ENCODE measurements at places on chromosomes 7 and 10.

GRCh38 chr7:139855498-139856270, 26.6 kb downstream of the TBXAS1 start:
- no peak for DNase-seq

DNA sequence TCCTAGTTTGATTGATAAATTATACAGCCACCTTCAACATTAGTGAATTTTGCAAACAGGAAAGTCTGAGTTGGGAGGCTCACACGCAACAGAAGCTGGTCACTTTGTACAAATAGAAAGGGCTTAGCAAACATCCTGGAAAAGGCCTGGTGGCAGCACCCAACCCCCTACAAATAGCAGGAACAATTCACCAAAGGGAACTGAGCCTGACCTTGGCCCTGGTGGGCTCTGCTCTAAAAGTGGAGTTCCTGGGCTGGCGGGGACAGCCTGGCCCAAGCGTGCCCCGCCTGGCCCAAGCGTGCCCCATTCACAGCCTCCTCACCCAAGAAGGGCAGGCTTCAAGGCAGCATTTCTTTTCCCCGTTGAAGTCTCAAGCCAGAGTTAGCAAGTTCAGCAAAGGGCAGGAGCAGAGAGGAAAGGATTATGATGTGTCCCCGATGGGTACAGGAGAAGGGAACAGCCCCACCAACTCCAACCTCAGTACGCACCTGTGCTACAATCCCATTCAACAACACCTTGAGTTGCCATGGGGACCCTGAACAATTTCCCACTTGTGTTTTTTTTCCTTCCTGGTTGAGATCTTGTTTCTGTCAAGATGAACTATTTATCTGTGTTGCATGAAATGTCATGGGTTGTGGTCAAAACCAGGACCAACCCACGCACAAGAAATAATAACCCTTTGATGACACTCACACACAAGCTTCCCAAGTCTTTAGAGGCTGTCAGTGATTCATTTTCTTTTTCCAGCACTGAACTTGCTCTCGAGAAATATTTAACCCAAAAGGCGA, 43.4 kb downstream of the RGS10 start:
- no peak for DNase-seq

GRCh38 chr7:105210721-105211205, 178.0 kb downstream of the SRPK2 start:
- no peak for DNase-seq

DNA sequence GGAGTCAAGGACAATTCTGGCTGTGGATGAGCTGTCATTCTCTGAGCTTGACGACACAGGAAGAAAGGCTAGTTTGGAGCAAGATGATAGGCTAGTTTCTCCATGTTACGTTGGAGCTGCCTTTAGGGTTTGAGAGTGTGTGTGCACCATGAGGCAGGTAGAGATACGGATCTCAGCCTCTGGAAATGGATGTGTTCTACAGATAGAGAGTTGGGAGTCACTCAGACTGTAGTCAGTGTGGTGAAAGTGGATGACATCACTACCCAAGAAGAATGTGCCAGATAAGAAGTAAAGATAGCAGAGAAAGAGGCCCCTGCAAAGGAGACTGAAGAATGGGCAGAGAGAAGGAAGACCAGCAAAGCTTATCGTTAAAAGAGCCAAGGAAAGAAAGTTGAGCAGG, 42.4 kb downstream of the PNLIPRP3 start:
- DNase-seq = no peak

DNA sequence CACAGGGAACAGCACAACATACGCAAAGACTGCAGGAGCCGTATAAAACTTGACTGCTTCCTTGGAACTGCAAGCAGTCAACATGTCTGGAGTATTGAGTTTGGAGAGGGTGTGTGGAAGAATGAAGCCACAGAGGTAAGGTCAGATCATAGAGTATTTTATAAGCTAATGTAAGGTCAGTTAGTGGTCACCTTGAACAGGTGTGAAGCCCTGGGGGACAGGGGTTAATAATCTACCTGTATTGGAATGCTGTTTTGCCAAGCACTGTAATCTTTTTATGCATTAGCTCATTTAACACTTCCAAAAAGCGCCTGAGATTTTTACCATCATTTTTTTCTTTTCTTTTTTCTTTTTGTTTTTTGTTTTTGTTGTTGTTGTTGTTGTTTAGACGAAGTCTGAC, 23.1 kb downstream of the PLAU start:
- no peak for DNase-seq

DNA sequence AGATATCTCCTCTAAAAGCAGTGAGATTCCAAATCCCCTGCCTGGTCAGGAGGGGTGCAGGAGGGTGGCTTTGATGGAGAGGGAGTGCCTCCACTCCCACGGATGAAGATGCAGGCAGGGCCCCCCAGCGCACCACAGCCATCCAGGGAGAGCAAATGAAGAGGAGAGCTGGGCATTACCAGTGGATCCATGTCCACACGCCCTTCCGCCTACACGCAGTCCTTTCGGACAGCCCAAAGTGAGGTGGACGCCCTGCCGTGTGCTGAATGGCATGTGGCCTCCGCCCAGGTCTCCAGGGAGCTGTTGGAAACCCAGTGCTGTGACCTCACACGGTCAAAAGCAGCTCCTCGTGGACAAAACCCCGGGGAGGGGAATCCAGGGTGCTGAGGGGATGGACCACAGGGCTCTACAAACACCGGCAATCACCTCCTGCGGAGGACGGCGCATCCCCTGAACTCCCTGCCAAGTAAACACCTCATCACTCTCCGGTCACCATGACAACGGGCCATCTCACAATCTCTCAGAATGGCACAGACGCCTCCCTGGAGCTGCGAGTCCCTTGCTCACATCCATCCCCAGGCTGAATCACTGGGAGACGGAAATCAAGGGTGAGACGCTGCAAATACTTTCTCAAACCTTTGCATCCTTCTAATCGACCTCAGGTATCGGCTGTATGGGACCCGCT, 35.0 kb upstream of the DNAAF5 start:
- DNase-seq = no peak

GRCh38 chr7:50673096-50673495, 107.9 kb upstream of the DDC start:
- DNase-seq = no peak

DNA sequence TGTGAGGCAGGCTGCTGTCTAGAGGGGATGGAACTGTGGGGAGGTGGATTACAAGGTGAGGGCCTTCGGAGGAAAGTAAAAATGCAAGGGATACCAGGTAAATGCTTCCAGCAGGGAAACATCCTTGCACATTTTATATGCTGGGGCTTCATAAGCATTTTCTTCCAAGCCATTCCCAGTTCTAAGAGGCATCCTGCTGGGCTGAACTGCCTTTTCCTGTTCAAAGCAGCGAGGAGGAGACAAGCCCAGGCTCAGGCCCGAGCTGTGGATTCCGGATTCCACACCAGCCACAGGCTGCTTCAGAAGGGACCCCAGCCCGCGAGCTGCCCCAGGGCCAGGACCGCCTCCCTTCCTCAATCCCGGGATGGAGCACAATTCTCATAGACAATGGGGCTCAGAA, 249.7 kb downstream of the TNS3 start:
- no peak for DNase-seq

DNA sequence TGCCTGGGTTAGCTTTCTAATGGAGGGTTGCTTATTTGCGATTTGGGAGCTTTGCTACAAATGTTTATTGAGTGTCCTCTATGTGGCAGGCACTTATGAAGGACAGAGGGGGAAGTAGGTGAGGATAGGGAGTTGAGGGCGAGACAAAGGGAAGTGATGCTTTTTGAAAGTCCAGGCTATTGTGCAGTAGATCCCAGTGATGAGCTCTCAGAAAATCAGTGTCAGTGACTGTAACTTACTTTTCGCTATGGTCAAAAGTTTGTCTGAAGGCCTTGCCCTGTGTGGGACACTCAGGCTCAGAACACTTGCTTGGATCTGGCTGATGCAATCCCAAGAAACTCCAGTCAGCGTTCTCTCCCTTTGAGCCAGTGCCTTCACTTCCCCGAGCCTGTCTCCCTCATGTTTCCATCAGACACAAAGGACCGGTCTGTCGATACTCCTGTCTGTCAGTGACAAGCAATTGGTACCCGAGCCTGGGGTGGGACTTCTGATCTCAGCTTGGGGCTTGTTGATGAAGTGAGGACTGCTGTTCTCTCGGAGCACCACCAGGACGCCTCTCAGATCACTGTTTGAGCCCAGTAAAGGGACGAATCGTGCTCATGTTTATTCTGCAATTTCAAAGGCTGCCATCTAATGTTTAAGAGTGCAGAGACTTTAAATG, 63.1 kb upstream of the SORCS3 start:
- no peak for DNase-seq

- no peak for DNase-seq
Measured at GRCh38 chr10:4382811-4383210, 443.2 kb upstream of the AKR1E2 start.

GRCh38 chr10:63123727-63124362, 9.3 kb upstream of the NRBF2 start:
- no peak for DNase-seq
